ENCODE measurements at places on chromosomes 12 and 14. TPM values are rescaled to one million over a fixed set of nuclear protein-coding genes. Genes with fewer than 3 reads are reported as not detected.

GRCh38 chr14:58643366-58643765 lies 5.6 kb downstream of the DACT1 start:
- no peak for DNase-seq

DNA sequence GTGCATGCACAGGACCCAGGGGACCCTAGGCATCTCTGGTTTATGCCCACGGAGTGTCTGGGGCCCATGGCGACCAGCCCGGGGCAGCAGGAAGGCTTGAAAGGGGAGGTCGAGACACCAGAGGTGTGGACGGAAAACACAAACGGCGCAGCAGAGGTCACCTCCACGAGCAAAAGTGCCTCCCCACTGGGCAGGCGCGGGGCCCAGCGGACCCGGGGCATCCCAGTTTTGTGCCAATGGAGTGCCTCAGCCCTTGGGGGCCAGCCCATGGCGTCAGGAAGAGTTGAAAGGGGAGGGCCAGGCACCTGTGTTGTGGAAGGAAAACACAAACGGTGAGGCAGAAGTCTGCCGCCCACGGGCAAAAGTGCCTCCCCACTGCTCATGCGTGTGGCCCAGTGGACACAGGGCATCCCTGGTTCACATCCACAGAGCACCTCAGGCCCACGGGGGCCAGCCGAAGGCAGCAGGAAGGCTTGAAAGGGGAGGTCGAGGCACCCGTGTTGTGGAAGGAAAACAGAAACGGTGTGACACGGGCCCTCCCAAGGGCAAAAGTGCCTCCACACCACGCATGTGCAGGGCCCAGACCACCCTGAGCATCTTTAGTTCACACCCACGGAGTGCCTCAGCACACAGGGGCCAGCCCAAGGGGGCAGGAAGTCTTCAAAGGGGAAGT lies 378.8 kb downstream of the ALG10 start:
- DNase-seq, result no peak

IL23A gene
- total RNA-seq, result 0.43 TPM

DNA sequence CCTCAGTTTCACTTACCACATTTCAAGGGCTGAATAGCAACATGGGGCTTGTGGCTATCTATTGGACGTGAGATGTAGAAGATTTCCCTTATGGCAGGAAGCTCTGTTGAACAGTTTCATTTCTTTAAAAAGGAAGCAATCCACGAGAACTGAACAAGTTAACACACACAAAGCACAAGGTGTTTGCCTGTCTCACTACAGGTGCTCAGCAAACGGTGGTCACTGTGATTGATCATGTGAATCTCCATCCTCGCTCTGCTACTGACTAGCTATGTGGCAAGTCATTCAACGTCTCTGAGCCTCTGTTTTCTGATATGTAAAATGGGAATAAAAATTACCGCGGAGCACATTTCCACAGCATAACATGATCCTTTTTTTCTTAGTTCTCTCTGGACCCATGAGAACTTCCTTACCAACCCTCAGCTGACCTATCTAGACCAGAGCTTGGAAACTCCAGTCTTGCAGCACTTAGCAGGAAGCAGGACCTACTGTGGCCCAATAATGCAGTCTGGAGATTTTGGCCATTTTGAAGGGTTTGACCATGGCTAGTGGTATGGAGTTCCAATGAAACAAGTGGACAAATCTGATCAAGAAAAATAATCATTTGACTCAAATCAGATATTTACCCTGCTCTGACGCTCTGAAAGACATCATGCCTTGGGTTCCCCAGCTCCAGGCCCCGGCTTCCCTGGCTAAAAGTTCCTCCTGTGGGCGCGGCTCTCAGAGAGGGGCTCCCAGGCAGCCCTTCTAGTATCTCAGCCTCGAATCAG lies 278.8 kb downstream of the ZFP36L1 start:
- DNase-seq, result no peak

DNA sequence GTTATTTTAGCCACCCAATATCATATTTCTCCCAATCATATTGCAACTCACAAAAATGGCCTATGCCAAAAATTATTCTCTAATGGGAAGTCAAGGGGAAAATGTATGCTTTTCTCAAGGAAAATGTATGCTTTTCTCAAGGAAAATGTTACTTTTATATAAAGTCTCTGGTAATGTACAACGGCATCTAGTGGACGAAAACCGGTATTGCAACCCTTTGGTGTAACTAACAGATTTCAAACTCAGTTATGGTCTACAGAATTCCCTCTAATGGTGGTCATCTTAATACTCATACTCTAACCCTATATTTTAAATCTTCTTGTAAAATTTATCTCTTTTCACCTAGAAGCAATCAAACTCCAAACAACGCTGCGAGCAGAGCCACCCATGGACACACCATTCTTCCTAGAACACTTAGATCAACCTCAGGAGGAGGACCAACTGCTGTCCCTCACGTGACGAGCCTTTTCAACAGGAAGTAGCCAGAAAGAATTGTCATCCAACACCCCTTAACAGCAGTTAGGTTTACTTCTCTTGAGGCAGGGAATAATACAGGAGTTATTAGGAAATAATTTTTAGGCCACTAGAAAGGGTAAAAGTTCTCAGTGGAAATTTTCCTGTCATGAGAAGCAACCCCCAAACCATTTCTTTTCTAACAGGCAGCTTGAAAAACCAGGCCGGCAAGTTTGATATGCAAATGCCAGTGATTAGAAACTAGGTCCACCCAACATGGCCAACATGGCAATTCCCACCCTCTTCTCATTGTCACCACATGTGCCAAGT lies 20.1 kb downstream of the APOBEC1 start:
- peak; percentile 12 for DNase-seq

Data from HT1080 (cell line).